Tibial nerve (tissue), 4 donors: ENCODE measurements at places on chromosomes 5 and 9.

DNA sequence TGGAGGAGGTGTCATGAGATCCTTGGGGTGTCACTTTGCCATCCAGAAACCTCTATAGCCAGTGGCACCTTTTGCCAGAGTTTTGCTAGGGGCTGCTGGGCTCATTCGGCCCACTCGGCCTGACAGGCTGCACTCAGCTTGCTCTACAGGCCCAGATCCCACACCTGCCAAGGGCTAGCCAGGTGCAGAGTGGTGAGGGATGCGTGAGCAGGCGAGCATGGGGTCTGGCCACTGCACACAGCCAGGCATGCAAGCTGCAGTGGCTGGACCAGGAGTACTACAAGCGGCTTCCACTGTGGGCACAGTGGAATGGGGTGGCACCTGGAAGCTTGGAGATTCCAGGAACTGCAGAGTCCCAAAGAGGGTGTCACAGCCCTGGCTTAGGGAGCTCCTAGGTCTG, 372.7 kb downstream of the CHSY3 start:
- DNase-seq = no peak

- no peak for DNase-seq
Observed at GRCh38 chr5:126970517-126971017, 59.8 kb downstream of the MARCHF3 start.

- peak; percentile 60 for DNase-seq
Observed at GRCh38 chr5:35182910-35183535, 47.3 kb downstream of the PRLR start.

GRCh38 chr9:32500768-32501167, 25.2 kb downstream of the RIGI start:
- DNase-seq = no peak

DNA sequence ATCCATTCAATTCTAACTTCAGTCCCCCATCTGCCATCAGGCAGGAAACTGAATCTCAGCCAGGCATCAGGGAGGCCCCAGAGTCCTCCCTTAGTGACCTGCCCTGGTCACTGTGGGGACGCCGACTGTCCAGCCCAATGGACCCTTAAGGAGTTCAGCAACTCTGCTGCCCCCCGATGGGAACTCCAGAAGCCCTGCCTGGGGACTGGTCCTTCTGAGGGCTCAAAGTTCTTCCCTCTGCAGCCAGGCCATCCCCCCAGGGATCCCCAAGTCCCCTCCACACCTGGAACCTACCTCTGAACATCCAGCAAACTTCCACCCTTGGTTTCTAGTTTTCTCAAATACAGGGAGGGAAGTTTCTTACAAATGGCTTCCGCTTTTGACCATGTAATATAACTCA, 76.8 kb downstream of the UBE2QL1 start:
- DNase-seq = no peak

GRCh38 chr5:90982576-90982975, 400.5 kb downstream of the ARRDC3 start:
- no peak for DNase-seq

- no peak for DNase-seq
Observed at GRCh38 chr5:77995793-77996409, 219.8 kb upstream of the TBCA start.

DNA sequence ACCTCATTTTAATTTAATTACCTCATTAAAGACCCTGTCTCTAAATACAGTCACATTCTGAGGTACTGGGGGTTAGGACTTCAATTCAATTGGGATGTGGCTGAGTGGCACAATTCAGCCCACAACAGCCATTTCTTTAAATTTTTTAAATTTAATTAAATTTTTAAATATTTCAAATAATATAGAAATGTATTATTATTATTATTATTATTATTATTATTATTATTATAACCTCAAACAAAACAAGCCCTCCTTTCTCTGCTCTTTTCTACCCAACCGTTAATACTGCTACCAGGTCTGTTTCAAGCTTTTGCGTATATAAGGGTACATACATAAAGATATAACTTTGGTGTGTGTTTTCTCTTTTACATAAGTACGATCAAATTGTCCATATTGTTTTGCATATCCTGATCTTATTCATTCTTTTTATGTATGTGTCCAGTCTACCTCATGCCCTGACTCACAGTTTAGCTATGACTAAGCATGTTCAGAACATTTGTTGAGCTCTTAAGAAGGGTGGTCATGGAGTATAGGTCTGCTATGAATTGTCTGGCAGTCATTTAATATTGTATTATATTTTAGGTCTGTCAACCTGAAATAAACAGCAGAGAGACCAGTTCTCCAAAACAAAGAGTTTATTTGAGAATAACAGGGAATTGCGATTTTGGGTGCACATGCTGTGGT, 16.1 kb upstream of the RAB14 start:
- no peak for DNase-seq

- no peak for DNase-seq
Observed at GRCh38 chr5:96051401-96051830, 89.8 kb upstream of the ELL2 start.

GRCh38 chr5:5453131-5453530, 30.7 kb downstream of the ICE1 start:
- no peak for DNase-seq

- no peak for DNase-seq
Observed at GRCh38 chr9:113526841-113527240, 63.3 kb downstream of the RGS3 start.

GRCh38 chr9:14004110-14004509, 309.8 kb downstream of the NFIB start:
- no peak for DNase-seq

GRCh38 chr5:171755354-171755821, 30.2 kb upstream of the SMIM23 start:
- DNase-seq = no peak

DNA sequence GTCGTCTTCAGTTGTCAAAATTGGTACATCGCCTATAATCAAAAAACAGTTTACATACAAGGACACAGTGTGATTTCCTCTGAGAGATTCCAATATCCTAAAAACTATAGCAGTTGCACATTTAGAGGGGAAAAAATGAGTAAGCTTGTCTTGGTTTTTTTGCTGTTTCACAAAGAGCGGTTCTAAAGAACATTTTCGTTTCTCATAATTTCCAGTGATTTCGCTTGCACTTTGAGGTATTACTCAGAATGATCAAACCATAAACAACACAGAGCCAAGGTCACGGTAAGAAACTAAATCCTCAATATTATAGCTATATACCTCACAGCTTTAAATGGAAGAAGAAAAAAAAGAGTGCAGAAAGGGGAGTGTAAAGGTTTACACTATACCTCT, 861 bp downstream of the MTX3 start:
- DNase-seq = no peak

DNA sequence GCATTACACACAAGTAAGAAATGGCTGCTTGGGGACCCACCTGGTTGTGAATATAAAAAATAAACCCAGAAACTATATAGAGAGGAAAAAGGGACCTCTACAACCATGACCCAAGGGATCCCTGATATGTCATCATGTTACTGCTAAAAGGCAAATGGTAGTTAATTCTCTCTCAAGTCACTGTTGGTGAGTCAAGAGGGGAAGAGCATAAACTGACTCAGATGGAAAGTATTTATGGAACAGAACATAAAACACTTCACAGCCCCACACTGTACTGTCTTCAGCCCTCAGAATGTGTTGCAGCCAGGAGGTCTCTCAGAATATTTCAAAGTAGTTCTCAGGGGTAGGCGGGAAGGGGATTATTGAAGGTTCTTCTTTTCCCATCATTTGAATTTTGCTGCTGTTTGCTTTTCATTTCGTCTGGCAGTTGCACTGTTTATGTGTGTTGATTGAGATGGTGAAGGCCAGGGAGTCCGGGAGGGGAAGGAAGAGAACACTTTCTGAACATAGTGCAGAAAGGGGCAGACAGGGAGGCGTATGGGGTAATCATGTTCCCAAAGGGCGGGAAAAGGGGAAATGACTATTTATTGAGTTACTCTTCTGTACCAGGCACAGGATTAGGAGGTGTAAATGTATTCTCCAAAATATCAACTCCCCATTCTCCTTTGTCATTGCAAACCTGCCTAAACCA, 85.5 kb downstream of the TEK start:
- no peak for DNase-seq

GRCh38 chr9:83280268-83280667, 217.3 kb upstream of the RASEF start:
- no peak for DNase-seq

DNA sequence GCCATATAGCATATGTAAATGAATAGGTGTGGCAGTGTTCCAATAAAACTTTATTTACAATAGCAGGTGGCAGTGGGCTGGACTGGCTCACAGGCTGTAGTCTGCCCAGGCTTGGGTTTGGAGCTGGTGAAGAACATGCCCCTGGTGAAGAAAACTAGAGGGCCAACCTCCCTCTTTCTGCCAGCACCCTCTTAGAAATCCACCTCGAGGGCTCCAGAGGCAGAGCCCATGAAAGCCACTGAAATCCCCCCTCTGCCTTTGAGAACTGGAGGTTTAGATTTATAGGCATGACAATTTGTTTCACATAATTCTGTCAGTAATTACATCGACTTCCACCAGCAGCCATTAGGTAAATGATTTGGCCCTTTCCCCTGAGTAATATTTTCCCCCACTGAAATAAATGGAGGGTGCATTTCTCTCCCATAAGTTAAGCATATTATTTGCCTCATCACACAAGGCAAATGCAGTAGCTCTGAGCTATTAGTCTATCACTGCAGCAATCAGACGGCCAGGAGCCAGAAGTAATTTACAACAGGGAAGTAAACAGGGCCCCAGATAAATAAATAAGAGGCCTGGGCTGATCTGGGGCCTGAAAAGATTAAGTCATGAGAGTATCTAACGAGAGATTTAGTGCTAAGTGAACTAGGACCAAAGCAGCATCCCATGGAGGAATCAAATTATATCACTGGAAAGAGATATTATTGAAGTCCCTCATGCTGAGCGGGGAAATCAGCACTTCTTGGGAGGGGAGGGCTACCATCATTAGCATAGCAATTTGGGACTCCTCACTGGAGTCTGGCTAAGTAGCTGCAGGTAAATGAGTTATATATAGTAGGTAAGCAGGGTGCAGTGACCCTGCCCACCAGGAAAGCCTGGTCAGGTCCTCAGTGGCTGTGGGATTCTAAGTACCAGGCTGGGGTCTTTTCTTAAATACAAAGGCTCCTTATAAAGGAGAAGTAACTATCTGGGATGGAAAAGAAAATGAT, 123.9 kb downstream of the SLIT3 start:
- DNase-seq = no peak

- DNase-seq = no peak
Observed at GRCh38 chr5:62341783-62342475, 35.9 kb downstream of the KIF2A start.

- DNase-seq = no peak
Observed at GRCh38 chr9:108386032-108386431, 469.8 kb downstream of the ACTL7B start.

DNA sequence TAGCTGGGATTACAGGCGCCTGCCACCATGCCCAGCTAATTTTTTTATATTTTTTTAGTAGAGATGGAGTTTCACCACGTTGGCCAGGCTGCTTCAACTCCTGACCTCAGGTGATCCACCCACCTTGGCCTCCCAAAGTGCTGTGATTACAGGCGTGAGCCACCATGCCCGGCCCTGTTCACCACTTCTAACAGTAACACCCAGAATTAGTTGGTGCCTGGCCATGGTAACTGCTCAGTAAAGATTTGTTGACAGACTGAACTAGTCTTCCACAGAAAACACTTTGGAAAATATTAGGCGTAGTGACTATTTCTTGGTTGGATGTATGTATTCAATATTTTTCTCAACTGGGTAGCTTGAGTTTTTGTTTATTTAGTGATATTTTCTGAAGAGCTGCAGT, 24.0 kb downstream of the TUT7 start:
- DNase-seq = no peak
